ENCODE measurements at places on chromosomes 6 and 20.
A peak's percentile ranks its signal among the peaks of the same experiment; 100 is the strongest.

DNA sequence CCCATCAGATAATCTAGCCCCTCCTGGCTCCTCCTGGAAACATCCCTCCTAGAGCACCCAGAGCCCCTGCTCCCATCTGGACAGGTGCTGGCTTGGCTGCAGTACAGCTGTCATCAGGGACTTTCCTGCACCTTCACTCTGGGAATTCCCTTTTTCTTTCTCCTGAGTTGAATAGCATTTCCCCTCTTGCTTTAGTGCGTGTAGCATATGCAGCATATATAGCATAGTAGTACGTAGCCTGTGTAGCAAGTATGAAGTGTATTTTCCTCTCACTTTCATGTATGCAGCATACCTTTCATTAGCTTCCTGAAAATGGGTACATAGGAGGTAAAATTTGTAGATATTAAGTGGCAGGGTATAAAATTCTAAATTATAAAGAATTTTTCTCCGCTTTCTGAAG lies 352.9 kb downstream of the ESR1 start:
- DNase-seq = no peak

DNA sequence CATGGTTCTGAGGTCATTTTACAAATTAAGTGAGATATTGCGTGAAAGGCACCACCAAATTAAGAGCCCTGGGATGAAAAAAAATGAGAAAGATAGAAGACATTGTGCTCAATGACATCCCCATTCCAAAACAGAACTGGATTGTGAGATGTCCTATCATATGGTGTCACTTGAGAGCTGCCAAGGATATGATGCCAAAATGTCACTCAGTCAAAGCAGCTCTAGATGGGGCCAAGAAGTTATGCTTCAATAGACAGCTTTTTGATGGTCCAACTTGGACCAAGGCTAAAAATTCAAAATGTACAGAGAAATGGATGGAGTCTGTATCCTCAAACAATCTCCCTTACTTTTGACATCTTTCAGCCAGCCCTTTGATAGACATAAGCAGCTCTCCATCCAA lies 180.8 kb downstream of the UST start:
- DNase-seq = no peak

DNA sequence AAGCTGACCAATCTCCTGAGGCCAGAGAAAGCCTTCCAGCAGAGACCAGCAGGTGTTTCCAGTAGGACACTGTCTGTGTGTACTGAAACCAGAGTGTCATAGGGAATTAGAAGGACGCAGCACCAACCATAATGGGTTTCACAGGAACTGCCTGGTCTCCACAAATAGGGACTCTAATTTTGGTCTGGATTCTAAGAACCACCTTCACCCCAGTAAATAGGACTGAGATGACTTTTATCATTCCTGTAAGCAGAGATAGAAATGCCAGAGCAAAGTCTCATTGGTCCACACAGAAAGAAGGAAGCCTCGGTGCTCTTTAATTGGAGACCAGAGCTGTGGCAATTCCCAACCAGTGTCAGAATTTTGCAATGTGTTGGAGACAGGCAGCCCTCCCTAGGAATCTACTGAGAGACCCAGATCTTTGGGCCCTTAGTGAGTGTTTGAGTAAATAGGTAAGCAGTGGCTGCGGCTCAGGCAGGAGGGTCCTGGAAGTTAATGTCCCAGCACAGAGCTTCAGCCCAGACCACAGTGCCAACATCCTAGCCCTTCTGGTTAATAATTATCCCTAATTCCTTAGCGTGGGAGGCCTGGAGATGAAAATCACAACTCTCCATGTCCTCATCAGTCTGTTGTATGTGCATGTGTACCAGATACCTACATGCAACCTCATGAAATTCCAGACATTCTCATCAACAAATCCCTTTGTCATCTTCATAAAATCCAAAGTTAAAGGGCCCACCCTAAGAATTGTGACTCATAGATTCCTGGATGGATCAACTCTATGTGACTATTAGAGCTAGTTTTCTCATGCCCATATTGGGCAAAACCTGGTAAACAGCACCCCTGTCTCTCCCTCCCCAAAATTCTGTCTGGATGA lies 81.2 kb downstream of the UNC5CL start:
- no peak for DNase-seq

DNA sequence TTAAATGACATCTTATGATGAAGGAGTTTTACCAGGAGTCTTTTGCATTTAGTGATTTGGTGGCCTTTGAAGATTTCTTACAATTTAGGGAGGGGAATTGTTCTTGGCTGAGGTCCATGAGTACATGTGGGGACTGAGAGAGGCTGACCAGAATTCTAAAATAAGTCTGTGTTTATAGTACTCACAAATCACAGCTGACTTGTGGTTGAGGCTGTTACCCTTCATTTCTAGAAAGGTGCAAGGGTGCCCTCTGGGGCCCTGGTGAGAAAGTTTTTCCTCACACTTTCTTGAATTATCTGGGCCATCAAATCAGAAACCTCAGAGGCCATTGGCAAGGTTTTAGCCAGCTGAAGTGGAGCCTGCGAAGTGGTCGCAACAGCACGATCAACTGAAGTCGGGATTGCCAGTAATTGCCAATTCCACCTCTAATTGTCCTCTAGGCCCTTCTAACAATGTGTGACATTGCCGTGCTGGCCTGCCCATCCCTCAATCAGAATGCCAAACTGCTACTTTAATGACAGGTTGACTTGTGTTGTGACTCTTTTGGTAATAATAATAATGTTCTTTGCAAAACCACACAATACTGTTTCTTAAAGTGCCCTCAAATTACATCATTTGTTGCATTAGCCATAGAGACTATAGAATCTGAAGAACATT lies 221.6 kb downstream of the OGFRL1 start:
- no peak for DNase-seq

DNA sequence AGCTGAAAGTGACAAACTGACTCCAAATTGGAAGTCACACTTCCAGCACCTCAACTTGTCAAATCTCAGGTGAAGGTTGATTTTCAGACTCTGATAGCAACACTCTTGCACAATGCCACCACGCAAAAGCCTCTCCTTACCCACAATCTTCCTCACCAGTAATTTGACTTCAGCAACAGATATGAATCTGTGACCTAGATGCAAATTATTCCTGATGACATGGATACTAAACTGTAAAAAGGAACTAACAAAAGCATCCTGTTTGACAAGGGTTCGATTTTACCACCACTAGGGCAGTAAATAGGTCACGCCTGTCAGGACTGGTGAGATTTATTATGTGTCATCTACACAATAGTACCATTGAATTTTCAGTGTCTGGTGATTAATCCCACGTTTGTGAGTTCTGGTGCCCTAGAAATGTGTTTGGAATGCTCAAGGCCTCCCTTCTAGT lies 134.4 kb upstream of the COL21A1 start:
- DNase-seq = no peak

DNA sequence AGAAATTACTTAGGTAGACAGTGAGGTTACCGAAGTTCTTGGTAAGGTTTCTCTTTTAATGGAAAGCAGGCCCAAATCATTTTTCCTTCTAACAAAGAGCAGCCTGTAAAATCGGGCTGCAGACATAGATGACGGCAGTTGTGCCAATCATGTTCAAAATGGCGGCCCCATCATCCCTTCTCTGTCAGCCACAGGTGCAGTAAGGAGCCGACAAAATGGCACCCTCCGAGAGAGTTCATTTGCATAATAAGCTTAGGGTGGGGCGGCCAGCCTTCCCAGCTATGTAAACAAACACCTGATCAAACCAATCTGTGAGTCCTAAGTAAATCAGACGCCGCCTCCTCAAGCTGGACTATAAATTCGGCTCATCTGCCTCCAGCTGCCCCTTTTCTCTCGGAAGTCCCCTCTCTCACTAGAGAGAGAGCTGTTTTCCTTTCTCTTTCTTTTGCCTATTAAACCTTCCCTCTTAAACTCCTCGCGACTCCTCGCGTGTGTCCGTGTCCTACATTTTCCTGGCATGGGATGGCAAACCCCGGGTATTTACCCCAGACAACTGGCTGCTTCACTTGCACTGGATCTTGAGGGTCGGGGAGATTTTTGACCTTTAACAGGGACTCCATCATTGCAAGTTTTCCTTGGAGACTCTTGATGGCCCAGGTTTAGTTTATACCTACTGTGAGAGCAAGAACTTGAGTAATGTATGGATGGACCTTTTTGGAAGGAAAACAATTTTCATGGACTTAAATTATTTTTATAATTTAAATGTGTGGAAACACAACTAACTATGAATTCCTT lies 8.9 kb upstream of the DDR1 start:
- no peak for DNase-seq

- DNase-seq = no peak
Measured at GRCh38 chr6:135170849-135171248, 10.3 kb upstream of the MYB start.

DNA sequence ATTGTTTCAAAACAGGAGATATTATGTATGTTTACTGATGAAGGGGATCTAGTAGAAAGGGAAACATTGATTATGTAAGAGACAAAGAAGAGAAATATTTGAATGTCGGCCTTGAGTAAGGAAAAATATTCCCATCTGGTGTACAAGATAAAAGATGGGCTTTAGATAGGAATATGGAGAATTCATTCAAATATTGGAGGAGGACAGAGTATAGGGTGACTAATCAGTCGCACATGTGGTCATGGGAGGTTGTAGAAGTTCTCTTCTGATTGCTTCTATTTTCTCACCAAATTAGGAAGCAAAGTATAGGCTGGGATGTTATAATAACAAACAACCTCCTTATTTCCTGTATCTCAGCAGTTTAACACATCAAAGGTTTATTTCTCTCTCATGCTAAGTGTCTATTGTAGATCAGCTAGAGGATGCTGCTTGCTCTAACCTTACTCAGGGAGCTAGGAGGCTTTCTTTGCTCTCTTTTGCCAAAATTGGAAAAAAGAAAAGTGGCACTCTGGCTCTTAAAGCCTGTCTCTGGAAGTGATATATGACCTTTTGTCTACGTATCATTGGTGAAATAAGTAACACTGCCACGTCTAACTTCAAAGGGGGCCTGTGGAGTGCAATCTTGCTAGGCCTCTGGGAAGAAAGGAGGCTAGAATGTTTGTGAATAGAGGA lies 1.2 kb upstream of the HDDC2 start:
- peak; percentile 45 for DNase-seq

- DNase-seq = no peak
Measured at GRCh38 chr20:30985386-30985785, 272.1 kb upstream of the DEFB115 start.

DNA sequence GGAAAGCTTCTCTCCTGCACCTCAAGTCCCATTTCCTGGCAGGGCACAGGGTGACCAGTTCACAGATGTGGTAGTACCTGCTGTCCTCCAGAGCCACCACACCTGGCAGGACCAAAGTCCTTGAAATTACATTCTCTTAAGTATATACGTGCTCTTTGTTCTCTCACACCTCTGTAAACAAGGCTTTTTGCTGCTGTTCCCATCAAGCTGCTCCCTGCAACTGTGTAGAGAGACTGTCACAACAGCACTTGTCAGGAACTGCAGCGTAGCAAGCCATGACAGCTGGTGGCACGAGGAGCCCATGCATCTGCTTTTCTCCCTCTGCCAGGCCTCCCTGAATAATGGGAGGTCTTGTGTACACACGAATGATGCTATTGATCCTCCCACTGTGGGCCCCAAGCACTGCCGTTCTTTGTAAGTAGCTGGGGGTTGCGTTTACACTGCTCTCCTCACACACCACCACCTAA lies 431.8 kb downstream of the CD83 start:
- DNase-seq = no peak

- no peak for DNase-seq
Measured at GRCh38 chr20:23084845-23085365, 1.2 kb downstream of the CD93 start.

DNA sequence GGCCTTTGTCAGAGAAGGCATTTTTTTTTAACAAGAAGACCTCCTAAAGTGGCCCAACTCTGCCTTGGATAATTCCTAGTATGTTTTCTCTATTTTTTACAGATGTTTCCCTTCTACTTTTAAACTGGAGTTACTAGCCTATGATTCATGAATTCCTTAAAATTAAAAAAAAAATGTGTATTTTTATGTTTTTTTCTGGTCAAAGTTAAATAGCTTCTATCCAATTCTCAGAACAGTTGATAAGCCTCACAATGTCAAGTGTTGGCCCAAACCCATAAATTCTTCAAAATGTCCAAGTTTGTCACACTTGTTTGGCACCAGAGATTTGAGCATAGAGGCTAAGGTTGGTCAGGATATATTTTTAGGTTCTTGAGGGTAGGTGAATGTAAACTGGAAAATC lies 64.0 kb downstream of the JAG1 start:
- no peak for DNase-seq

DNA sequence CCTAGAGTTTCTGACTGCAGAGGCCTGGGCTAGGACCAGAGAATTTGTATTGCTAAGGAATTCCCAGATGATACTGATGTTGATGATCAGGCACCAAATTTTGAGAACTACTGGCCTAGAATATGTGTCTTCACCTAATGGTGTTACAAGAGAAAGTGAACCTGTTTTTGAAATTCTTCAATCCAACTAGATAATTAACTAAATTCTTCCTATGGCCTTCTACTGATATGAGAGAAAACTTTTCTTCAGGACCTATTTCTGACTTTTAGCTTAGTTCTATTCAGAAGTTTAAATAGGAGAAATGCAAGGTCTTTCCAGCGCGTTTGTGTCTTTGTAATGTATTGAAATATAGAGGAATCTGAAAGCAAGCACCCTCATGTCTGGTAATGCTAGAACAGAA lies 7.3 kb downstream of the NKAIN2 start:
- DNase-seq = no peak

DNA sequence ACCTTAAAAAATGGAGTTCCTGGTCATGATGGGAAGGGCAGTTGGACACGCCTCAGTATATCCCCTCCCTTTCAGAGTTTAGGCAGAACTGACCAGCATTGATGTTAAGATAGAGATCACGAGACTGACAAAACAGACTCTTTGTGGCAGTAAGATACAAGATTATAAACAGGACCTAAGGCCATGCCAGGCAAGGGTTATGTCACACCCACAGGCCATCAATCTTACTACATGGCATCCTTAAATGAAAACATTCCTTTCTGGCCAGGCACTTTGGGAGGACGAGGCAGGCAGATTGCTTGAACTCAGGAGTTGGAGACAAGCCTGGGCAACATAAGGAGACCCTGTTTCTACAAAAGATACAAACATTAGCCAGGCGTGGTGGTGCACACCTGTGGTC lies 129.3 kb upstream of the MLN start:
- no peak for DNase-seq

GRCh38 chr6:100458841-100459591 lies 5.7 kb downstream of the SIM1 start:
- DNase-seq = no peak

DNA sequence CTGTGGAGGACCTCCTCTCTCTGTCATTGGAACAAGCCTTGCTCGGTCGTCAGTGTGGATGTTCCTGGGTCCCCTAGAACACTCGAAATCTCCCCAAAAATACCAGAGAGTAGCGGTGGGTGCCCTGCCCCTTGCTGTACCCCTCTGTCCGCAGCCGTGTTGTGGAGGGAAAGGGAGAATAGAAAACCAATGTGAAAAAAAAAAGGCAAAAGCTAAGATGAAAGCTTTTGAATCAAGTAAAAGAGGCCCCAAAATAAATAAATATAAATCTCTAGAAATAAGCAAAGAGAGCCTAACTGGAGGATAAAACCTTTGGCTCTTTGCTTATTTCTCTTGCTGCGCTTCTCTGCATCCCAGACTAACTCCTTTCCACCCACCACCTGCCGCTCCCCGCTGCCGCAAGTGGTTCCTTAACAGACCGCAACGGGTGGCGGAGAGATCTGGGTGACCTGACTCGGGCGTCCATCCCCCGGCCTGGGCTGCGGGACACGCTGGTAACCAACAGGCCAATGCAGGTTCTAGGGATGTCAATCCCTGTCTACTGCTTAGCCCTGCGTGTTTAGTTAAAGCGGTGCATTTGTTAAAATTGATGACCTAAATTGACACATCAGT lies 110.0 kb downstream of the GPX5 start:
- no peak for DNase-seq
